CD4-positive, alpha-beta T cell treated with Interleukin-10 for 1 hour (primary cell): ENCODE measurements at places on chromosomes 2 and 18.

DNA sequence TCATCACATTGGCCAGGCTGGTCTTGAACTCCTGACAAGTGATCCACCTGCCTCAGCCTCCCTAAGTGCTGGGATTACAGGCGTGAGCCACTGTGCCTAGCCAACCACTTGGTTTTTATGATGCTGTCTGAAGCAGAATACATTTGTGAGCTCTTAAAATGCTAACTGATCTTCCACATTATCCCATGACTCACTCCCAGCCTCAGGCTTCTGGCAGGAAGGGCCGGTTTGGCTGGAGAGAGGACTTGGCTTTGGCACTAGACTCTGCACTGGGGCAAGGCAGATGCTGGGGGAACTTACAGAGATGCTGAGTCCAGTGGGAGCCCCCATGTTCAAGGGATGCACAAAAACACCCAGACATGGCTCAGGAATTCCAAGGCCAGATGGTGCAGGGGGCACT, 40.5 kb upstream of the SH3BP4 start:
- no peak for DNase-seq

GRCh38 chr2:208552943-208553342, 146.4 kb downstream of the PTH2R start:
- no peak for DNase-seq

DNA sequence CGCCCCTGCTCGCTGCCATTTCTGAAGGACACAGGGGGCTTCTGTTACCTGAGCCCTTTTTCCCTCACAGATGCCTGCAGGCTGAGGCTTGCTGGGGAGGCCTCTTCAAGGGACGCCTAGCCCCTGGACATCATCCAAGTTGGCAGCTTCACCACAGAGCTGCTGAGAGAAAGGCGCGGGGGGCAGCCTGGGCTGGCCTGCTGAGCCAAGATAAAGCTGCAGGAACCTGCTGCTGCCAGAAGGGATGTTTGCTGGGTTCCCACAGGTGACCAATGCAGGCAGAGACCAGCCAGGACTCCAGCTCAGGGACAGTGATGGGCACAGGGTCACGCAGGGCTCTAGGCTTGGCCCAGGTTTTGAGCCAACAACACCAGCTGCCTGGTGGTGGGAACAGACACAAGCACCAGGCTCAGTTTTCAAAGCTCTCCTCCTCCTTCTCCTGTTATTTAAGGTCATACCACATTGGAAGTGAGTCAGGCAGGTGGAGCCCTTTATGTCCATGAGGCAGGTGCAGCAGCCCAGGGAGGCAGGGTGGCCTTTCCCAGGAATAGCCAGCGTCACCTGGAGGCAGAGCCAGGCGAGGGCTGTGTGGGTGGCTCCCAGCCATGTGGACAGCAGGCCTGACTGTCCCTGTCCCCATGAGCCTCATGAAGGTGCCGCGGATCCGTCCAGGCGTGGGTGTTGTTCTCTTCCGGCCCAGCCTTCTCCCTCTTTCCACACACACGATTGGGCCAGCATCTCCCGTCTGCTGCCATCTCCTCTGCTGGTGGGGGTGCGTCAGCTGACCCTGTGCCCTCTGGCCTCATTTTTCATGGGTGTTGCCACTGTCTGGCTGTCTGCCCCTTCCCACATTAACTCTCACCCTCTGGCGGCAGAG, 515.5 kb upstream of the MYT1L start:
- no peak for DNase-seq

DNA sequence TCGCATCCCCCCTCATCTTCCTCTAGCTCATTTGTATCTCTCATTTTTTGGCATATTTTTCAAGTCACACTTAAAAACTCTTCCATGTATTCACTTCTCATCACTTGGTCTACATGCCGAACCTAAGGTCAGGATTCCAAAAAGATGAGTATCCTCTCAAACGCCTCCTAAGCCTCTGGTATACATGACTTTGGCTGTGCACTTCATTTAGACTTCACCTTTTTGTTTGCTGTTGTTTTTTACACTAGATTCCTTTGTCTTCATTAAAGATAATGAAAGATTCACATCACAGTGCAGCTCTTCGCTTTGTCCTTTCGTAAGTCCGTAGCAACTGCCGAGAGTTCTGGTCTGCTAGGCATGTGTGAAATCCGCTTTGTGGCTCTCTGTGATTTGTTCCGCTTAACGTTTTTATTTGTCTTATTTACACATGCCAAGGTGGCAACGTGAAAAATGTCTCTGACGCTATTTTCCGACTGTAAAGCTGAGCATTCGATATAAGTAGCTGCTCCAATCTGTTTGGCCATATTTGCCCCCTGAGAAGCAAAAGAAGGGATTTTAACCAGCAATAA, 17.7 kb downstream of the RND3 start:
- DNase-seq, result no peak

GRCh38 chr2:226991663-226992062, 155.8 kb downstream of the RHBDD1 start:
- DNase-seq, result no peak

DNA sequence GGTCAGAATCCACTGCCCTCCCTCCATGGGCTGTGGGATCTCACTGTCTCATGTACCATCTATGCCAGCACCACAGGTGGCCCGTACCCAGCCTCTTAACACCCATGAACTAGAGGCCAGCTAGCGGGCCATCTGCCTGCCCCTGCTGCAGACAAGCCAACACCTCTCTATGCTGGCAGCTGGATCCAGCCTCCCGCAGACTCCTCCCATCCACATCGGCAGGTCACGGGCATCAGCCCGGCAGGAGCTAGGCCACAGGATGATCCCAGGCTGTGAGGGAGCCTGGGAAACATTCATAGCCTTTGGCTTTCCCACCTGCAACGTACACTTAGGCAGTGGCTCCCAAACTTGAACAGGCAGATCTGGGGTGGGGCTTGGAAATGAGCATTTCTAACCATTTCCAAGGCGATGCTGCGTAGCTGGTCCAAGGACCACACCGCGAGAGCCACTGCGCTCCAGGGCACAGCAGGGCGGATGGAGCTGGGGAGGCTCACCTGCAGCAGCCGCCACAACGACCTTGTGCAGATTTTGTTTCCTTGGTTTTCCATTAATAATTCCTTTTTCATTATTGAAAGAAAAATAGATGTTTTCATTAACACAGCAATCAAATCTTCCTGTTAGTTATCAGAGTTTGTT, 114.7 kb downstream of the KCNF1 start:
- no peak for DNase-seq

DNA sequence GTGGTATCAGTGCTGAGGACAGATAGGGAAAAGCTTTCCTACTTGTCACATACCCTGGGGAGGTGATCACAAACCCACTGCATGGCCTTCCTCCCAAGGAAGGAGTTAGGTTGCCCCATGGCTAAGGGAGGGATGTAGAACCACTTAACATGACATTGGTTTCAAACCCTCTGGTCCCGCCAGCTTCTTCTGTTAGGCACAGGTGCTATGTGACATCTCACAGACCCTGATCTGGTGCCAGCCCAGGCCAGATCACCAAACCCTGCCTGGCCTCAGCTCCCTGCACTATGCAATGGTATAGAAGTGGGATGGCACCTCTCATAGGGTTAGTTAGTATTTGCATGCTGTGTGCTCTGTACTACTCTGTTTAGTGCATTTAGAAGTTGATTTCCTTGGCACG, 58.0 kb downstream of the TCF7L1 start:
- no peak for DNase-seq
